ENCODE measurements at places on chromosomes 3 and 15.

- no peak for DNase-seq
These were observed 2.7 kb upstream of the ALS2CL start for GRCh38 chr3:46695962-46696894.

DNA sequence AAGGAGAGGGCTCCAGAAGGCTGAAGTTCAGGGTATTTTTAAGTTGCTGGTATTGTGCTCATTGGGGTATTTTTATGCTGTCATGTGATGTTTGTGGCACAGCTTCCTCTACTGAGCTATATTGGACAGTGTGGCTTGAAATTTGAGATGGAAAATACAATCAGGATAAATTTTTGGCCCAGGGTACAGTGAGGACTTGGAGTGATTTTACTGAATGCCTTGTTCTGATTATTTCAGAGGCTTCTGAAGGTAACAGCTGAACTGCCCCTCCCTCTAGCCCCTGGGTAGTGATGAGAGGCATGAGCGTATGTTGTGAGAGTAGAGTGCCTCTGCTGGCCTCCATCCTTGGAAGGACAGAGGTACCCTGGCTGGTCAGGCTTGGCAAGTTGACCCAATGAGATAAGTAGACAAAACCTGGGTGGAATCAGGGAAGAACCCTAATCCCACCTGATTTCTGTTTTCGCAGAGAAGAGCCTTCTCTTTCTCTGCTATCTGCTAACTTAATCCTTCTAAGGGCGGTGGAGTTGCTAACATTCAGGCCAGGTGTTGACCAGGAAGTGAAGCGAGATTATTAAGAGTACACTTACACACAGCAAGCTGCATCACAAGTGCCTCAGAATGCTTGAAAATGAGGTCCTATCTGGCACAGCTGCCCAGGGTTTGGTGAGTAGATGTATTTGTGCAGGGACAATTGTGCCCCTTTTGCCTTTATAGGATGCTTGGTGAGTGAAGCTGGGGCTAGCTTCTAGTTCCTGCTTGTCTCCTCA, 98.1 kb upstream of the CLSTN2 start:
- DNase-seq = no peak

GRCh38 chr15:64681424-64682024, 93.9 kb downstream of the RBPMS2 start:
- peak; percentile 87 for DNase-seq

- DNase-seq = no peak
These were observed 83.3 kb downstream of the SNRK start for GRCh38 chr3:43369404-43370292.

- no peak for DNase-seq
These were observed 94.3 kb upstream of the GADL1 start for GRCh38 chr3:30988769-30989168.

- no peak for DNase-seq
These were observed 36.3 kb downstream of the APBA2 start for GRCh38 chr15:28921919-28922706.

DNA sequence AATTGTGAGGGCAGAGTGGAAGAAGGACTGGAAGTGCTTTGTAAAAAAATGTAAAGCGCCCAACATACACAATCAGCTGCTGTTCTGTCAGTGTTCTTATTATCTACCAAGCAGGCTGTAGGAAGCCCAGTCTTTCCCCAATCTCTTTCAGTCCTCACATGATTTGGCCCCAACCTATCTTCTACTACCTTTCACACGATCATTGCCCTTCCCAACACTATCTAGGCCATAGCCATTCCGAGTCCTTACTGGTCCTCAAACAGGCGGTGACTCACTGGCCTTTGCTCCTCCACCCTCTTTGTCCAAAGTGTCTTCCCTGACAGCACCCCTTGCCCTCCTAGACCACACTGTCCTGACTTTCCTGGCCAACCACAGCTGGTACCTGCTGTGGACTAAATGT, 861 bp upstream of the RFT1 start:
- DNase-seq = no peak

DNA sequence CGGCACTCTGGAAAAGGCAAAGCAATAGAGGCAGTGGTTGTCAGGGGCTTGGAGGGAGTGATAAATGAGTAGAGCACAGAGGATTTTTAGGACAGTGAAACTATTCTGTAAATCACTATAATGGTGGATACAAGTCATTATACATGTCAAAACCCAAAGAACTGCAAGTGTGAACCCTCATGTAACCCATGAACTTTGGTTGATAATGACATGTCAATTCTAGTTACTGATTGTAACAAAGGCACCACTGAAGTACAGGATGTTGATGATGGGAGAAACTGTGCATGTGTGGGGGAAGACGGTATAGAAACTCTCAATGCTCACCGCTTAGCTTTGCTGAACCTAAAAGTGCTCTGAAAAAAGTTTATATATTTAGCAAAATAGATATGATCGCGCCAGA, 36.0 kb downstream of the BTLA start:
- DNase-seq = no peak

GRCh38 chr3:42090973-42091731, at the start of gene TRAK1:
TSS of gene TRAK1 (plus strand) at chr3:42091357. CDS start at chr3:42091470, 113 bp downstream.
- peak; percentile 33 for DNase-seq

- DNase-seq = no peak
These were observed 7.5 kb downstream of the DET1 start for GRCh38 chr15:88538972-88539371.

DNA sequence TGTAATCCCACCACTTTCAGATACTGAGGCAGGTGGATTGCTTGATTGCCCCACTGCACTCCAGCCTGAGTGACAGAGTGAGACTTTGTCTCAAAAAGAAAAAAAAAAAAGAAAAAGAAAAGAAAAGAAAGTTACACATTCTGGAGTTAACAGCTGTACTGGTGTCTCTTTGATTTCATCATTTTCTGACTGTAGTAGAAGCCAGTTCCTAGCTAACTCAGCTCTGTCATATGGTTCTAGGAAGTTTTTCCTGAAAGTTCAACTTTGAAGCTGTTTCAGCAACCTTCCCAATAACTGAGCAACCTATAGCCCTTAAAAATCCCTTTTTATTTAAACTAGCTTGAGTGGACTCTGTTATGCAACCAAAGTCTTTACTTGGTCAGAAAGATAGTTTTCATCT, 104.6 kb upstream of the STRIT1 start:
- no peak for DNase-seq

DNA sequence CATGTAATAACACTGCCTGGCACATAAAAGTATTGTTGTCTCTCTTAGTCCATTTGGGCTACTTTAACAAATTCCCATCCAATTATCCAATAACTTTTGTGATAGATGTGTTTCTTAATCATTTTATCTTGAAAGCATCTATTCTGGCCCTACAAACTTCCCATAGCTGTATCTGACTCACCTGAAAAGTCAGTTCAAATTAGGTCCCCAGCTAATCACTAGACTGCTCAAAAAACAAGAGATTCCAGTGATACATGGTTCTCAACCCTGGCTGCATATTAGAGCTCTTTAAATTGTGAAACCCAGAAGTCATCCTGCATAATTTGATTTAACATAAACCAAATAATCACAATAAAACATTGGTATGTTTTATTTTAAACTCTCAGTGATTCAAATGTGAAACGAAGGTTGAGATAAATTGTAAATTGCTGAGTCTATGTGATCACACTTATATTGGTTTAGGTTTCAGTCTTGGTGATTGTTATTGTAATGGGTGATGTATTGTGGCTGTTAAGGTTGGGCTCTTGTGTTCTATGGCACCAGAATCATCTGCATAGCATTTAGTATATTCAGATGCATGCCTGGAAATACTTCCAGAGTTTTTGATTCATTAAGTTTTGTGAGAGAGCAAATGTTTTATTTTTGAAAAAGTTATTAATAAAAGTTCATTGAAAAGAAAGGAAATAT, 268.9 kb upstream of the KCNMB2 start:
- DNase-seq = no peak

- no peak for DNase-seq
These were observed 15.3 kb downstream of the H1-8 start for GRCh38 chr3:129558081-129558771.

GRCh38 chr3:56704706-56705105, 21.6 kb upstream of the TASOR start:
- DNase-seq = no peak

DNA sequence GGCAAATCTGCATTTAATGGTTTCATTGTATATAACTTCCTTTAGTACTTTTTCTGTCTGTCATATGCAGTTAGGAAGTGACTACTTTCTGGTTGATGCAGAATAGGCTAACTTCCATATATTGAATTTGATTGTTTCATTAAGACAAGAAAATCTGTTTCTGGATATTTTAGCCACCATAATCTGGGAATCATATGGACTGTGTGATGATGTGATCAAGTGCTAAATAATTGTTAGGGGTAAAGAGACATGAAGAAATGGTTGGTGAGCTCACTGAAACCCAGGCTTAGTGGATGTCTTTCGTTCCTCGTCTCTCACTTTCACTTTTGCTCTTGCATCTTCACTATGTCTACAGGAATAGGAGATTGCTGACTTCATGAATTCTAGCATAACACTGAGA, 3.5 kb upstream of the MNS1 start:
- no peak for DNase-seq

DNA sequence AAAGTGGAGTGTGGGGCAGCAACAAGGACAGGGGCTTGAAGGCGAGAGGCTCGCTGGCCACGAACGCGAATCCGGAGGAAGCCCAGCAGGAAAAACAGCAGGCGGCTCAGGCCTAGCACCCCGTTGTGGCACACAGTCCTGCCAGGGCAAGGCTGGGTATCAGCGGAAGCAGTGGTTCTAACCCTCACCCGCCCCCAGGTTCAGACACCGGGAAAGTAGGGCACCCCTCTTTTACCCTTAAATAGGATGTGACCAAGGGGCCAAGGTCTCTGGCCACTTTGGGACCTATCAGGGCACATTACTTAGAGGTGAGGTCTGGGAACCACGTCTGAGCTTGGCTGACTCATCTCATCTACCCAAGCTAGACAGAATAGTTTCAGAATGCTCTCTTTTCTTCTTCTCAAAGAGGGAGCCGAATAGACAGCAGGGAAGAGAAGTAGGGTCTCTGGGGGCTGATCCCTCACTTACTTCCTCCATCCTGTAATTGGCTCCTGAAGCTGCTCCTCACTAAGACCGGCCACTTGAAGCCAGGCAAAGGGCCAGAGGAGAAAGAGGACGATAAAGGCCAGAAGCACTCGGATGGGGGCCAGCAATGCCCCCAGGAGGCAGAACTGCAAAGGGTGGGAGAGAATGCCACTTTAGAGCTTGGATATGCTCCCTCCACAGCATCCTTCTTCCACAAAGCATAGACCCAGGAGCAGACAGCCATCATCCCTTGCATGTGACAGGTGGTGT, 1.7 kb downstream of the LPCAT4 start:
- no peak for DNase-seq

DNA sequence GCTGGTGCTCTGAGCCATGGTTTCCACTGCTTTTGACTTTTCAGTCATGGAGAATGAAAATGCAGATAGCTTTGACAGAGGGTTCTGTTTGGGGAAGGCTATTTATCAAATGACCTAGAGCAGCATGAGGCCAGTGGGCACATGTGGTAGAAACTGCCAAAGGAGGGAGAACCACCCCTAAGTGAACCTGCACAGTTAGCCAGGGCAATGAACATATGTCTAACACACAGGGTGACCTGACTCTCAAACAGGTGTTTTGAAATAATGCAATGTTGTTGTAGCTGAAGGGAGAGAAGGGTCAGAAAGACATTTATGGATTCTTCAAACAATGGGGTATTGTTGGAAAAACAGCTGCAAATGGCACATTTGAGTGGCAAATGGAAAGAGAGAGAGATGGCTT, 174.4 kb upstream of the FAM3D start:
- DNase-seq = peak; percentile 7

DNA sequence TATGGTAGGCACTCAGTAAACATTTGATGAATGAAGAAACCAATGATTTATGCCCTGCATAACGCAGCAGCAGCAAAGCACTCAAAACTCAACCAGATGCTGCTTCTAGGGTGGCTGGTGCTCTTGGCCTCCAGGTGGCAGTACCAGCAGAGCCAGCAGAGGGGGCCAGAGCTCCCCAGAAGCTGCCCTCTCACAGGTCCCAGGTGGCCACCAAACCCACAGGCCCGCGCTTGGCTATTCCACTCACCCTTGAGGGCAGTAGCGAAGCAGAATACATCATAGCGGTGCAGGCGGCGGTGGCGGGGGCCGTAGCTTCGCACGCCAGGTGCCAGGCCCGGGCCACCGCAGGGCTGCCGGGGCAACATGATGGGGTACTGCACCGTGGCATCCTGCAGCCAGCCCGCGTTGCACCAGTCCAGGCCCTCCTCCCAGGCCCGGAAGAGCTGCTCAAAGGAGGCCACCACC, 16.6 kb downstream of the HAPLN3 start:
- peak; percentile 76 for DNase-seq

DNA sequence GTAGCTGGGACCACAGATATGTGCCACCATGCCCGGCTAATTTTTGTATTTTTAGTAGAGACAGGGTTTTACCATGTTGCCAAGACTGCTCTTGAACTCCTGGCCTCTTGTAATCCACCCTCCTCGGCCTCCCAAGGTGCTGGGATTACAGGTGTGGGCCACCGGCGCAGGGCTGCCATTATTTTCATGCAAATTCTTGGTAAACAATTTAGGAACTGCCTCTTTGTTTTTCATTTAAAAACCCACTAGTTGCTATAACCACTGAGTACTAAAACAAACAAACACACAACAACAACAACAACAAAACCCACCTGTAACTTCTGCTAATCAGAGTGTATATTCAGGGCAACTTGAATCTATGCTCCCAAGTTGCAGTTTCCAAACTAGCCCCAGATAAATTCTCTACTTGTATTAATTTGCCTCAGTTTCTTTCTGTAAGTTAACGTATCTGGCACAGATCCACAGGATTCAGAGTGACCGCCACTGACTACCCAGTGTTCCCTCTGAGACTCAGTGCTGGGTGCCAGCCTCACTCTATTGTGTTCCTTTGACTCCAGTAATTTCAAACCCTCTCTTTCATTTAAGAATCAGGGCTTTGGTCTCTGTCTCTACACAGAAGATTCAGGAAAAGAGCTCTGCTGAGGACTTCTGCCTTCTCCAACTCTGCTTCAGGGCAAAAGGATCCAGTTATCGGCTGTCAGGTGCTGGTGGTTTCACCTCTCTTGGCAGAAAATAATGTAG, 18.6 kb upstream of the ZNF710 start:
- no peak for DNase-seq

DNA sequence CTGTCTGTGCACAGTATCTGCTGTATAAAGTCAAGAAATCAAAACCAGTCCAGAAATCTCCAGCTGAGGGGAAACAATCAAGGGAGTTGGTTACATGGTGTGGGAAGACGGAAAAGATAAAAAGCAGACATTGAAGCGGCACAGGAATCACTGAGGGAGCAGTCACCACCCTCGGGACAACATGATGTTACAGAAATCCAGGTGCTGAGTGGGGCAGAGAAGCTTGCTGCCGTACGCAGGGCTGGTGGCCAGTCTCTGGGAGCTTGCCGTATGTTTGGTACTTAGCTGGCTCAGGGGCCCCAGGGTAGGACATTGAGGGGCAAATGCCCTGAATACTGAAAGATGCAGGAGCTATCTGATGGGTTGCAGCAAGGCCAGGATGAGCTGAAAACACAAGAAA, 237.9 kb downstream of the EDEM1 start:
- DNase-seq = no peak

- DNase-seq = no peak
These were observed 336.6 kb downstream of the FEZF2 start for GRCh38 chr3:62036726-62037125.

- peak; percentile 47 for DNase-seq
These were observed 10.0 kb downstream of the EIF2B5 start for GRCh38 chr3:184145111-184145524.

- no peak for DNase-seq
These were observed 73.1 kb downstream of the ABTB1 start for GRCh38 chr3:127745656-127746399.

- DNase-seq = no peak
These were observed 25.7 kb downstream of the ECT2 start for GRCh38 chr3:172776049-172776717.

- no peak for DNase-seq
These were observed 141.2 kb upstream of the MANF start for GRCh38 chr3:51243924-51244323.

- DNase-seq = no peak
These were observed 26.0 kb upstream of the PEX5L start for GRCh38 chr3:180062771-180063170.
